ENCODE measurements at places on chromosomes 1 and 21.

GRCh38 chr1:21188235-21188634 lies 11.5 kb upstream of the EIF4G3 start:
- DNase-seq, result no peak

DNA sequence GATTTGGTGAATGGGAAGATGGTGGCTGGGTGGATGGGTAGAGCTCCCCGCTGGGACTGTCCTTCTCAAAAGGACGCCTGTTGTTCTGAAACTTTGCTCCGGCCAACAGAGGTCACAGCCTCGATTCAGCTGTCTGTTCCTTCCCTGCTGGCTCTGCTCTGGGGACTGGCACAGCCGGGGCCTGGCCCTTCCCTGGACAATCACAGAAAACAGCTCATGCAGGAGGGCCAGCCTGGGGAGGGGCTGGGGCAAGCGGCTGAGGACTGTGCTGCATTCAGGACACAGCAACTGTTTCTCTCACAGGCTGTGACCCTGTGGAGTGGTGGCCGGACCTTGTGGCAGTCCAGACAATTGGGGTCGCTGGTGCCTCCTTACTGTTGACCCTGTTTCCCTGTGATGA lies 110.7 kb upstream of the TMEM51 start:
- no peak for DNase-seq

GRCh38 chr1:221187174-221187573 lies 307.9 kb downstream of the HLX start:
- no peak for DNase-seq

DNA sequence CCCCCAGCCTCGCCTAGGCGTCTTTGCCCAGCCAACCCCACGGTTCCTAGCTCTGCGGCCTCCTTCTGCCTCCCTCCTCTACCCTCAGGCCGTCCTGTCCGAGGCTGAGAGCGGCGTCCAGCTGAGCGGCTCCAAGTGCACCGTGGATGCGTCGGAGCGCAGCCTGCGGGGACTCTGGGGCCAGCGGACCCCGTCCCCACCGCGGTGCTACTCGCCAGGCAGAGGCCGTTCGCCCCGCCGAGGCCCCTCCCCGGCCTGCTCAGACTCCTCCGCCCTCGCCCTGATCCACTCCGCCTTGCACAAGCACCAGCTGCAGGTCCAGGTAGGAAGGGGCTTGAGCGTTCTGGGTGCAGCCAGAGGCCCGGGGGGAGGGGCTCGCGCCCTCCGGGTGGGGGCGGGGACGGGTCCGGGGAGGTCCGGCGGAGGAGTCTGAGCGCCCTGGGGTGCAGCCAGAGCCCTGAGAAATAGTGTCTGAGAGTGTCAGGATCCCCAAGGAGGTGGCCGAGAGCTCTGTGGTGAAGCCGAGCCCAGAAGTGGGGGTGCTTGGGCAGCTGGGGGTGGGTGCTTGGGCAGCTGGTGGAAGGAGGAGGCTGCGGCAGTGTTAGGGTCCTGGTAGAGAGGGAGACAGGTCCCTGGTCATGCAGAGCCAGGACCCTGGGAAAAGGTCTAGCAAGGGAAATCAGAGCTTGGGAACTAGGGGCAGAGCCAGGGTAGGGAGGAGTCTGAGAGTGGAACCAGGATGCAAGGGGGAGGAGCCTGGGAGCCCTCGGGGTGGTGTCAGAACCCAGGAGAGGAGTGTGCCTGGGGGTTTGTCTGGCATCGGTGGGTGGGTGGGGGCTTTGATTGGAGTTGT lies 3.2 kb upstream of the NBPF3 start:
- no peak for DNase-seq

GRCh38 chr1:65952696-65953095 lies 160.0 kb downstream of the PDE4B start:
- no peak for DNase-seq

DNA sequence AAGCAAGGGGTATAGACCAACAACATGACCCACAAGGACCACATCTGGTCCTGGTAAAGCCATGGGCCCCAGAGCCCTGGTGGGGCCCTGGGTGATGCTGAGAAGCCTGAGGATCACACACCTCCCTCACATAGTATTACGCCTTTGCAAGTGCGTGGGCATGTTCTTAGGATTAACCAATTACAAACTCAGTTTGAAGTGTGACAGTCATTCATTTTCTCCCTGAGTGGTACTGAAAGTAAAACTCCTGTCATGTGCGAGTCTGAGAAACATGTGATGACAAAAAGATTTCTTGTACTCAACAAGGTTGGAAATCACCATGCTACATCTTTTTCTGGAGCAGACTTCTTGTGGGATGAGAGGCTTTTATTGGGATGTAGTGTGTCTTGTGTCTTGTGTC lies 315.3 kb upstream of the DUSP10 start:
- DNase-seq, result no peak

DNA sequence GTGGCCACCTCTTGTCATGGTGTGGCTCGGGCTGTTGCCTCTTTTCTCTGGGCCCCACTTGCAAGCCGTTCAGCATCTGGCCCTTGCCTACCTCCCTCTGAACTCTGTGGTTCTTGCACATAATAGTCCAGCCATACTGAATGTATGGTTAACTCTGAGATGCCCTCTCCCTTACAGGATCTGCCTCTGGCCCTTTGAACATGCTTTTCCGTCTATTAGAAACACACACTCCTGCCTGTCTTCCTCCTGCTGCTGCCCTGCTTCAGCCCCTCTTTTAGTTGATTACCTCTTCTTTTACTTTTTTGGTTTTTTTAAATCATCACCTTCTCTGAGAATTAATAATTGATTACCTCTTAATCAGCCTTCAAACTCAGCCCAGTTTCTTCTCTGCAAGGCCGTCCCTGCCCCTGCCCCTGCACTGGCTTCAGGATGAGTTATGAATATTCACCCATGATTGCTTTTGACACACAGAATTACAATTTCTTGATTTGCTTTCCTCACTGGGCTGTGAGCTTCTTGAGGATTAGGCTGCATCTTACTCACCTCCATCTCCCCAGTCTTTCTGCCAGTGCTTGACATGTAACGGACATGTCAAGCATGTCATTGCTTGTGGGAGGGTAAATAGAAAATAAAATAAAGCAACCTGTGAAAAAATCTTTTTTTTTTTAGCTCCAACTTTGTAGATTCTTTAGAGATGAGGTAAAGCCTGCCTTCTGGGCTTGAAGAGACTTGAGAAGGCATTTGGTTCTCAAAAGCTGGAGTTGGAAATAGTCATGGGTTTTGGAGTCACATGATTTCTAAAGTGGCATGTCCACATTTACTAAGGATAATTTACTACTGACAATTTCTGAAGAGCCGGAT lies 158.3 kb downstream of the PLXNA2 start:
- DNase-seq, result no peak

GRCh38 chr1:212292250-212293105 lies 7.3 kb downstream of the PPP2R5A start:
- DNase-seq, result no peak

GRCh38 chr1:214310777-214311690 lies 30.1 kb downstream of the SMYD2 start:
- no peak for DNase-seq

Data from activated gamma-delta T cell (primary cell).